Activated T-helper 2 cell treated with anti-CD3 and anti-CD28 coated beads, Interferon-gamma antibody, Interleukin-2, Interleukin-4, amounts not matched to agents 10 μg/mL and 5 μg/mL and 100 μg/mL, durations not matched to agents 14 hours and 24 hours and 36 hours (primary cell): ENCODE measurements at places on chromosomes 16 and 17.

GRCh38 chr16:67191411-67191994, 452 bp upstream of the E2F4 start:
- no peak for DNase-seq

DNA sequence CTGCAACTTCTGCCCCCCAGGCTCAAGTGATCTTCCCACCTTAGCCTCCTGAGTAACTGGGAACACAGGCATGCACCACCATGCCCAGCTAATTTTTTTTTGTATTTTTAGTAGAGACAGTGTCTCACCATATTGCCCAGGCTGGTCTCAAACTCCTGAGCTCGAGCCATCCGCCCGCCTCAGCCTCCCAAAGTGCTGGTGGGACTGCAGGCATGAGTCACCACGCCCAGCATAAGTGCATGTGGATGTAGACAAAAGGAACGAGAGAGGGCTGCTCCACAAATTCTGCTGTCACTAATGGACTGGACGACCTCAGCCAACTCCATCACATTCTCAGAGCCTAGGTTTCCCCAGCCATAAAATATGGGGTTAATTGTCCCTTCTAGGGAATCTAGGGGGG, 7.7 kb upstream of the SP2 start:
- DNase-seq, result no peak

DNA sequence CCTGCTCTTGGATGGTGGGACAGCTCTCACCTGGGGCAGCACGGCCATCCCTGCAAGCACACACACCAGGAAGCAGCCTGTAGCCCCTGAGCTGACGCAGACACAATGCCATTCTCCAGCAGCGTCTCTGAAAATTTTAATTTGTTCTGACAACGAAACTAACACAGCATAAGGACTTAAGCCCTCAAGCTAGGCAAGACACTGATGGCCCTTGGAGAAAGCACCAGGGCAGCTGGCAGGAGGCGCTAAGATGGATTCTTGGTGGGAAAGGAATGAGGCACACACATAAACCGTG, 2.7 kb upstream of the LIMD2 start:
- no peak for DNase-seq

DNA sequence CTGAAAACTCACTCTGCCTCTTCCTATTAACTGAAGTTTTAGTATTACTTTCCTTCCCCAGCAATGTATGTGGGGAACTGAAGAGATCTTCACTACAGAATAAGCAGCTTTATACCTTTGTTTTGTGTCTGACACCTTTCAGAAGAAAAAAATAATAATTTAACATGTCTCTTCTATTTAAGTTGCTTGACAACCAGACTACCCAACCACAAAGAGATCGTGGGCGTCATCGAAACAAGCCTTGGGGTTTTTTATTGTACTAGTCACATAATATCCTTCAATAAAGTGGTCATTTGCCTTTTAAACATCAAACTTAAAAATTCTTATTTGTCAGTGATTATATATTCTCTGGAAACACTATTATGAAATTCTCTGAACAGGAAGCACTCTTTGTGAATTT, 123.7 kb downstream of the CHD9NB start:
- no peak for DNase-seq

- DNase-seq, result no peak
Observed at GRCh38 chr16:13453938-13454553, 465.9 kb upstream of the ERCC4 start.

DNA sequence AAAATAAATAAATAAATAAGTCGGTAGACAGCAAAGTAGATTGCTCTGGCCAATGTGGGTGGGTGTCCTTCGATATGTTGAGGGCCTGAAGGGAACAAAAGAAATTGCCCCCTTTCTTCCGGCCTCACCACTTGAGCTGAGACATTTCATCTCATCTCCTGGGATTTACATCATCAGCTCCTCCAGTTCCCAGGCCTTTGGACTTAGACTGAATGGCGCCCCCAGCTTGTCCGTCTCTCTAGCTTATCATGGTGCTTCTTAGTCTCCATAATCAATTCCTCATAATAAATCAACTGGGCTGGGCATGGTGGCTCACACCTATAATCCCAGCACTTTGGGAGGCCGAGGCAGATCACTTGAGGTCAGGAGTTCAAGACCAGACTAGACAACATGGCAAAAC, 13.8 kb upstream of the HAP1 start:
- no peak for DNase-seq

DNA sequence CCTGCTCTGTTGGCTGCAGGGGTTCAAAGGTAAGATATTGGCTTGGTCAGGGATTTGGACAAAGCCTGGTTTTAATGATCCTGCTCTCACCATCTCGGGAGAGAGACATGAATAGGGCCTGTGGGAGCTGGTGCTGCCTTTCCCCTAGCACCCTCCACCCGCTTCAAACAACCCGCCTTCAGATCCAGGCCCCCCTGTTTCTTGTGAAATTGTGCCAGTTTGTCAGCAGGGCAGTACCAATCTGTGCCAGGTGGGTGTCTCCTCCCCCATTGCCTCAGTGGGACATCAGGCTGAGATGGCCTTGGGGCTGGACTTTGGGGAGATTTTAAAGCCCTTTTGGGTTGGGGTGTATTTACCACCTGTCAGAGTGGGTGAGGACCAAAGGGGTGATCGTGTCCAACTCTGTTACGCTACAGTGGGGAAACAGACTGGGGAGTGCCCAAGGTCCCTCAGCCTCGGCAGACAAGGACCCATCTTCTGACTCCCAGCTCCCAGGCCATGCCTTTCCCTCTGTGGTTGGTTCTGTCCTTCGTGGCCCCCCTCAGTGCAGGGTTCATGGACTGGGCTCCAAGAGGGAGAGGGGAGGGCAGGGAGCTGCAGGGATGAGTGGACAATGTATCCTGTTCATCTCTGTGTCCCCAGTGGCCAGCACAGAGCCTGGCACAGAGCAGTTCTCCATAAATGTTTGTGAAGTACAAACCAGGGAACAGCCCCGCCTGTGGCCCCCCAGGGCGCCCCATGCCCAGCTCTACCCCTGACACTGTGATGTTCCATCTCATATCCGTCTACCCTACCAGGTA, 3.3 kb downstream of the ARHGAP23 start:
- no peak for DNase-seq

DNA sequence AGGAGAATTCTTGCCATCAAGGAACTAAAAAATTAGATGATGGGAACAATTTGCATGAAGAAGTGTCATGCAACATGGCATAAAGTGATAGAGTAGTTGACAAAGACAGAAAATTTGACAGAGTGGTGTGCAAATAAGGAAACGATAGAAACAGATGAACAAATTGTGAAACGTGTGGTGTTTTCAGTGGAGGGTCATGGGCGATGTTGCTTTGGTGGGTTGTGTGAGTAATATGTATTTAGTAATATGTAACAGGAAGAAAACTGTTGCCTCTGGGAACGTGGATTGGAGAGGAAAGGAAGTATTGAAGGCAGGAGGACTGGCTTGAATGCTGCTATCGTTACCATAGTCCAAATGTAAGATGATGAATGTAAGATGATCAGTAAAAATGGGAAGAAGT, 3.6 kb downstream of the COX10 start:
- DNase-seq, result no peak

DNA sequence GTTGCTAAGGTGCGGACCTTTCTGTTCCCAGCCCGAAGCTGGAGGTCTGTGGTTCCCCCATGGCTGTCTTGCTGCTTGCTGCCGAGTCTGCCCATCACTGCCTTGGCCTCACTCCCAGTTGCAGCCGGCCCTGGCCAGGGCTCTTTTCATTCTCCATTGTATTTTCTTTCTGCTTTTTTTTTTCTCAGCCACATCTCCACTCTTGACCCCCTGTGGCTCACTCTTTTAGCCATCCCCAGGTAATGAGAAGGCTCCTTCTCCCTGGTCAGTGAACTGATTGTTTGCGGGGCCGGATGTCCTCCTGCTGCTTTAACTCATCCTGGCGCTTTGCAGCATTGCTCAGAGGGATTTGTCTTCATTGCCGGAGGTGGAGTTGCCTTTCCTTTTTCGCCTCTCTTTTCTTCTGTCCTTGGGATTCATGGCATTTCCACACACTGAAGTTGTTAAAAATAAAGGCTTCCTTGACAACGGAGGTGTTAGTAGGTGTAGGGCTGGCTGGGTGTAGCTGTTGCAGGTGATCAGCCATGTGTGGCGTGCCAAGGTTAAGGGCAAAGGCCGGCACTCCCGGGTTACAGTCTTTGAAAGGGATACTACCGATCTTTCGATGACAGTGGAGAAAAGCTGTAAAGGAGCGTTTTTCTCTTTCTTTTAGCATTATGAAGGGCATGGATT, 34.1 kb downstream of the MAP2K6 start:
- DNase-seq, result no peak

GRCh38 chr17:7816926-7817642, 16.9 kb upstream of the KDM6B start:
- no peak for DNase-seq

GRCh38 chr16:1019231-1020090, 37.9 kb downstream of the SOX8 start:
- no peak for DNase-seq

DNA sequence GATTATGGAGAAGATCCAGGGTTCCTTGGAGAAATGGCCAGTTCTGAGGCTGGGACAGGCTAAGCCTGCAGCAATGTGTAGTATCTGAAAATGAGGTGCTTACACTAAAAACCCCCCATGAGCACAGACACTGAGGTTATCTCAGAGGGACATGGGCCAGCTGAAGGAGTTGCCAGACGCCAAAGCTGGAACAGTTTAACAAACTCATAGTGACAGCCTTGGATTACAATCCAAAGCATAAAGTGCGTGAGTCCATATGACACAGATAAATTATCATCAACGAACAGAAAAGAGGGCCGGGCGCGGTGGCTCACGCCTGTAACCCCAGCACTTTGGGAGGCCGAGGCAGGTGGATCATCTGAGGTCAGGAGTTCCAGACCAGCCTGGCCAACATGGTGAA, 11.2 kb upstream of the CAPN15 start:
- no peak for DNase-seq

GRCh38 chr16:85395207-85395912, 217.8 kb upstream of the GSE1 start:
- DNase-seq, result no peak

DNA sequence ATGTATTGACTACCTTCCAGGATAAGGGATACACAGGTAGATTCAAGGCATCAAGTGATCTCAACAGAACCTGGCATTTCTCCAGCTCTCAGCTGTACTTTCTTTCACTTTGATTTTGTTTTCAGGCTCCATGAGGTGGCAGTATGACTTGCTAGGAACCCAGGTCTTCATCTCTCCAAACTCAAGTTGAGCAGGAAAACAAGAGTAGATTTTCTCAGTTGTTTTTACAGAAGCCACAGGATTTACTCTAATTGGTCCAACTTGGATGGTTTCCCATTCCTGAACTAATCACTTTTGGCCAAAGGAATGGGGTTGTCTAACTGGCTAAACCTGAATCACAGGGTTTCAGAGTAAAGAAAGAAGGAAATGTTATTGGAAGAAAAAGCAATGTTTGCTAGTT, 146.6 kb downstream of the TRIM37 start:
- no peak for DNase-seq

- no peak for DNase-seq
Observed at GRCh38 chr16:48961546-48961945, 320.1 kb downstream of the CBLN1 start.

- no peak for DNase-seq
Observed at GRCh38 chr17:76998839-76999238, 130.6 kb downstream of the MGAT5B start.

DNA sequence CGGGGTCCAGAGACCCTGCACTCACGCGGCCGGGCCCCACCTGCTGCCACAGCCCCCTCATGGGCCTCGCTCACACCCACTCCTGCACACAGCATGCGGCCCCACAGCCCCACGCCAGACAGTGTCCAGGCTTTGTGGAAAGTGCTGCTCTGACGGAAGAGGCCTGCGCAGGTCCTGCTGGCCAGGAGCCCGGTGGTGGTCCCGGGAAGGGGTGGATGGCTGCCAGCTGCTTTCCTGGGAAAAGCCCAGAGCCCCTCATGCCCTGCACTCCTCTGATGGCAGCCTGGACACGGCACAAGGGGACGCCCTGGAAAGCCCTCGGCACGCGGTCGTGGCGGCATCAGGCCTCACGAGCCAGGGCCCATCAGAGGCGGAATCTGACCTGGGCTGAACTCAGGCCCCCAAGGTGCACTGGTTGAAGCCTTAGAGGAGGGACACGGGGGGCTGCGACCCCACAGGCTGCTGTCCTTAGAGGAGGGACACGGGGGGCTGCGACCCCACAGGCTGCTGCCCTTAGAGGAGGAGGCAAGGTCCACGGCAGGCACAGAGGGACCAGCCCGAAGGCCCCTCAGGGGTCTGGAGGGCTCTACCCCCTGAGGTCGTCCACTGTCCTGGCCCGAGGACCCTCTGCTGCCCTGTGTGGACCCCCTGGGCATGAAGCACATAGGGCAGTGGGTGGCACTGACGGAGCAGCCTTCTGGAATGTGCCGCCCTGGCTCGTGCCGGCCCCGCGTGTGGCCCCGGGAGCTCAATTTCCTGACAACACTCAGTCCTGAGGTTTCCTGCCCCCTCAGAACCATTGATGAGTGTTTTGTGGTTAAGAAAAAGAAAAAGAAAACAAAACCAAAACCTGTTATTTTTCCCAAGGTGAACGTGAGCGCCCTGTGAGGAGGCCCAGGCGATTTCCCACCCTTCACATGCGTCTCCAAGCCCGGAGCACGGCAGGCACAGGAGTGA, 22.1 kb downstream of the SOX8 start:
- DNase-seq, result peak; percentile 47

DNA sequence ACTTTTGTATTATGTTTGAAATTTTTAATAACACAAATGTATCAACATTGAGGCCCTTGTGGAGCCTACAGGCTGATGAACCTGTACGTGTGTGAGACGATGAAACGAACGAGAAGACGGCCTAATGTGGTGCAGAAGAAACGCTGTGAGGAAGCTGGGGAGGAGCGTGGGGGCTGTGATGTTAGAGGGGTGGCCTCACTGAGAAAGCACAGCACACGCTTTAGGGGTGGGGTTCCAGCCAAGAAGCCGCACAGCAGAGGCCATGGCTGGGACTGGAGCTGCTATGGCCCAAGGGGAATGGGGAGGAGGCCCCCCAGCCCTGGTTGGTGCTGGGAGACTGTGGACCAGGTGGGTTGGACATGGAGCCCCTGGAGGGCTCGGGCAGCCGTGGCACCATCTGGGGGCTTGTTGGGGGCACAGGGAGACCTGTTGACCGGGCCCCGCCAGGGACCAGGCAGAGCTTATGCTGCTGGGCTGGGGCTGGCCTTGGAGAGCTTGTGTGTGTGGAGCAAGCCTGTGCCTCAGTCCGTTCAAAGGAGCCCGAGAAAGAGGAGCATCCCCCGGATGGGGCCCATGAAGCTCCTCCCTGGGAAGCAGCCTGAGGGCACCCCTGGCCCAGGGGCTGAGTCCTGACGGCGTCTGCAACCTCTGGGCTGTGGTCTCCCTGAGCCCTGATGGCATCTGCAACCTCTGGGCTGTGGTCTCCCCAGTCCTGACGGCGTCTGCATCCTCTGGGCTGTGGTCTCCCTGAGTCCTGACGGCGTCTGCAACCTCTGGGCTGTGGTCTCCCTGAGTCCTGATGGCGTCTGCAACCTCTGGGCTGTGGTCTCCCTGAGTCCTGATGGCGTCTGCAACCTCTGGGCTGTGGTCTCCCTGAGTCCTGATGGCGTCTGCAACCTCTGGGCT, 44.7 kb downstream of the METRNL start:
- DNase-seq, result no peak

- no peak for DNase-seq
Observed at GRCh38 chr17:73324711-73325526, 13.1 kb upstream of the CDC42EP4 start.

- DNase-seq, result no peak
Observed at GRCh38 chr16:75452464-75453190, 11.9 kb downstream of the TMEM170A start.

GRCh38 chr17:57562184-57562698, 182.9 kb downstream of the CCDC182 start:
- no peak for DNase-seq
